ENCODE measurements at places on chromosomes 3 and 15.

DNA sequence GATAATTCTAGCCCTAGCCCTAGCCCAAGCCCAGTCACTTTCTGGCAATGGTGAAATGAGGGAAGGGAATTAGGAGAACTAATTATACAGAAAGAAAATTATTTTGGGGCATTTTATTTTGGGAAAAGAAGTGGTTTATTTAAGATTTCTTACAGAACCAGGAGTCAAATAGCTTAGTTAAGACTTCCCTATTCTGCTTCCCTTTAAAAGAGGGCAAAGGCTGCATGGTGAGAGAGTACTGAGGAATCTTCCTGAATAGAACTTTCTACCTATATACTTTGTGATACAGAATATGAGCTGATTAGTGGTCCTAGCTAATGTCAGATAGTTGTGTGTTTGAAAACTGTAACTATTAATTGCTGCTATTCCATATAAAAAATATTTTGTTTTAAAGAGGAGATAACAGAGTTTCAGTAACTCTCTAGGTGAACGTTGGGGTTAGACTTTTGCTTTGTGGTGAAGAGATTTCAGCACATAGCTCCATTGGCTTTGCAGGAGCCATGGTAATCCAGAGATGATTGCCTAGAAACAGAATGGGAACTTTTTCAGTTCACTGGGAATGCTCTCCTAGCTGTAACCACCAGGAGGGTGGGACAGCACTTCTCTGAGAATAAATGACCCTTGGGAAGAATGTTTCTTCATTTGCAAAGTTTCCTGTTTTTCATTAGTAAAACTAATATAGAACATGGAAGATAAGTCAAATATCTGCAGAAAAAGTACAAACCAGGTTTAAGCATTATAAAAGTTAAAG lies 5.3 kb upstream of the GCSAM start:
- H3K27ac ChIP-seq = no peak overlapping the region
- H3K4me1 ChIP-seq = no peaks in the 10 kb centered on the region
- no peak overlapping the region for H3K4me3 ChIP-seq

GRCh38 chr3:179991104-179991503 lies 45.6 kb downstream of the PEX5L start:
- no peak overlapping the region for H3K27ac ChIP-seq
- H3K27me3 ChIP-seq = no peaks in the 10 kb centered on the region
- no peaks in the 10 kb centered on the region for H3K4me1 ChIP-seq
- DNase-seq = no peak

- no peaks in the 10 kb centered on the region for H3K27me3 ChIP-seq
- H3K36me3 ChIP-seq = no peaks in the 10 kb centered on the region
- DNase-seq = no peak
- H3K27ac ChIP-seq = no peak overlapping the region
- no peak overlapping the region for H3K4me3 ChIP-seq
- no peaks in the 10 kb centered on the region for H3K4me1 ChIP-seq
Observed at GRCh38 chr3:162641907-162642306, 1145.3 kb downstream of the OTOL1 start.

- DNase-seq = no peak
- no peaks in the 10 kb centered on the region for H3K4me1 ChIP-seq
- no peak overlapping the region for H3K27ac ChIP-seq
- H3K4me3 ChIP-seq = no peak overlapping the region
- no peaks in the 10 kb centered on the region for H3K27me3 ChIP-seq
Observed at GRCh38 chr15:93497291-93497690, 408.3 kb upstream of the RGMA start.

Data from Caco-2 (cell line).